ENCODE measurements at places on chromosomes 6 and 20.

GRCh38 chr6:98835149-98836024, 1.0 kb downstream of the POU3F2 start:
- no peak for DNase-seq

- DNase-seq, result no peak
These were observed 91.9 kb downstream of the MKKS start for GRCh38 chr20:10342152-10342551.

- no peak for DNase-seq
These were observed 9.5 kb downstream of the MTCH1 start for GRCh38 chr6:36976509-36976908.

GRCh38 chr6:119848696-119849095, 499.1 kb upstream of the MAN1A1 start:
- no peak for DNase-seq

GRCh38 chr20:52193886-52194545, 2.4 kb upstream of the ZFP64 start:
- no peak for DNase-seq

DNA sequence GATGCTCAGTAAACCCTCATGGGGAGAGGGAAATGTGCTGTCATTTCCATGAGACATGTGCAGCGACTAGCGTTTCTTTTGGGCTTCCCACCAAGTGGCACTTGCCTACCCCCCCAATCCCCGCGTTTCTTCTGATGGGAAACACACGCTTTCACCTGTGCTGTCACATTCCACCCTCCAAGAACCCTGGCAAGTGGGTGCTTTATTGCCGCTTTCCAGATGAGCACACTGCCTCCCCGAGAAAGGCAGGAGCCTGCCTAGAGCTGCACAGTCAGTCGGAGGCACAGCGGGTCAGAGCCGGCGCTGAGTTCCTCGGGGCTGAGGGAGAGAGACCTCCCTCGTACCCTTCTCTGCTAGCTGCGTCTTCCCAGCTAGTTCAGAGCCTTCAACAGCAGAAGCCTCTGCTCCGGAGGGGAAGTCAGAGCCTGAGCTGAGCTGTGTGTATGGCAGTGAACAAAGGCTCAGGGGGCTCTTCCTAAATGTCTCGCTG, 12.3 kb upstream of the CCDC167 start:
- DNase-seq, result no peak

- no peak for DNase-seq
These were observed 52.1 kb upstream of the SNX9 start for GRCh38 chr6:157770946-157771345.

GRCh38 chr6:31530659-31531058, 1.9 kb downstream of the MCCD1 start:
- no peak for DNase-seq

GRCh38 chr6:22826961-22827360, 257.6 kb downstream of the HDGFL1 start:
- DNase-seq, result no peak

- no peak for DNase-seq
These were observed 251.5 kb downstream of the TFAP2A start for GRCh38 chr6:10163203-10163962.

DNA sequence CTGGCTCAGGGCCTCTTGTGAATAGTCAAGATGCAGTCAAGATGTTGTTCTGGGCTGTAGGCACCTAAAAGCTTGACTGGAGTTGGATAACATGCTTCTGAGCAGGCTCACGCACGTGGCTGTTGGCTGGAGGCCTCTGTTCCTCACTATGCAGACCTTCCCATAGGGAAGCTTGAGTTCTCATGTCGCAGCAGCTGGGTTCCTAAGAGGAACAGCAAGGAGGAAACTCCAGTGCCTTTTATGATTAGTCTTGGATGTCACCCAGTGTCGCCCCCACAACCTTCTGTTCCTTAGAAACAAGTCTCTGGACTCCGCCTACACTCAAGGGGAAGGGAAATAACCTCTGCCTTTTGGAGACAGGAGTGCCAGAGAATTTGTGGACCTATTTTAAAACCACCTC, 210.7 kb downstream of the BCAS1 start:
- no peak for DNase-seq

DNA sequence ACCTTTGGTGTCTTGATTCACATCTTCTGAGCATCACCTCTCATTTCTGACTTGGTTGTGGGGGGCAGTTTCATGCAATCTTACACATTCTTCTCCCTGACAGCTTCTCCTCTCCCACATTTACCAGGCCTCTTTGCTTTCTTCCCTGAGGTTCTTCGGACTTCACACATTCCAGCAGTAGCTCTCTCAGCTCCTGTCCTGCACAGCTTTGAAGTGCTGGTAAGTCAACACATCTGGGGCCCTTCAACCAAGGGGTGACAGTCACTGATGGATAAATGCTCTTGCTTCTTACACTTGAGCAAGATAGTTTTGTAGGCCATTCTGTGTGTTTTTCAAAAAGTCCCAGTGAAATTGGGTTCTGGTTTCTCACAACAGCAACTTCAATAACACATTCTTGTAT, 2.5 kb upstream of the SLC35B3 start:
- no peak for DNase-seq

- DNase-seq, result no peak
These were observed 192.3 kb downstream of the UTRN start for GRCh38 chr6:144477396-144477795.

GRCh38 chr6:69668916-69669315, 127.9 kb downstream of the LMBRD1 start:
- DNase-seq, result no peak

- no peak for DNase-seq
These were observed 179.3 kb upstream of the HDDC2 start for GRCh38 chr6:125481056-125481455.

DNA sequence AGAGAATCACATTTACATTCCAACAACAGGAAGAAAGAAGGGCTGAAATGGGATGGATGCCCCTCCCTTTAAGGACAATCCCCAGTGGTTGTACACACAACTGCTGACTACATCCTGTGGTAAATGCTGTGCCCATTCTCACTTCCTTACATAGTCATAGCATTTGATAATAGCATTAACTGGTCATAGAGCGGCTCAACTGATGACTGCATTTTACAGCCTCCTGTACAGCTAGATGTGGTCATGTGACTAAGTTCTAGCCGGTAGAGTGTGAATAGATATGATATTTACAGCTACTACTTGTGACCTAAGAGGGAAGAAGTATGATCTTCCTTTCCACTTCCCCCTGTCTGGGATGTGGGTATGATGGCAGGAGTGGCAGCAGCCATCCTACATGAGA, 24.7 kb downstream of the KCNK17 start:
- DNase-seq, result no peak

DNA sequence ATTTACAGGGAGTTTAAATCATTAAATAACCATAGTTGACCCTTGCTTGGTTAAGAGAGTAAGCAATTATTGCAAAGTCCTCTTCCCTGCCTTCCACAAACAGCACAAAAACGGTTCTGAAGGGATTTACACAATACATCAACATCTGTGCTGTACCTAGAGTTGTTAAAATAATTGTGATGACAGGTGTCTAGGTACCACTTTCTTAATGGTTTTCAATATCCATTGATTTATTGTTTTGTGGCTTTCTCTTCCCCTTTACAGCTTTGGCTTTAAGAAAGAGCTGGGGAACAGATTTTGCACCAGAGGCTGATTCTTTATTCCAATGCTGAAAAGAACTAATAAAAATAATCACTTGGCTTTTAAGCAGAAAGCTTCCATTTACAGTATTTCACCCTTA, 598 bp upstream of the SOX4 start:
- no peak for DNase-seq

GRCh38 chr20:53706008-53706465, 112.4 kb upstream of the ZNF217 start:
- DNase-seq, result no peak

DNA sequence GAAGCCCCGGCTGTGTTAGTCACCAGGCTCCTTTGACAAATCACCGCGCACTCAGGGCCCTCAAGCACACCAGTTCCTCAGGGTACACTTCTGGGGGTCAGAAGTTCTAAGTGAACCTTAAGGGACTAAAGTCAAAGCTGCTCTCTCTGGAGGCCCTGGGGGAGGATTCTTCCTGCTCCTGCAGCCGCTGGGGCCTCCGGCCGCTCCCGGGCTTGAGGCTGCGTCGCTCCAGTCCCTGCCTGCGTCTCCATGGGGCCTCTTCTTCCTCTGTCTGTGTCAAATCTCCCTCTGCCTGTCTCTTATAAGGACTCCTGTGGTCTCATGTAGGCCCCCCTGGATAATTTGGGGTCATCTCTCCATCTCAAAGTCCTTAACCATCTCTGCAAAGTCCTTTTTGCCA, 18.1 kb upstream of the GATA5 start:
- DNase-seq, result no peak

- no peak for DNase-seq
These were observed 29.5 kb upstream of the ZNF217 start for GRCh38 chr20:53623134-53623453.

GRCh38 chr20:50229156-50229607, 38.6 kb downstream of the CEBPB start:
- DNase-seq, result no peak

GRCh38 chr6:68728159-68728979, 93.3 kb downstream of the ADGRB3 start:
- no peak for DNase-seq

DNA sequence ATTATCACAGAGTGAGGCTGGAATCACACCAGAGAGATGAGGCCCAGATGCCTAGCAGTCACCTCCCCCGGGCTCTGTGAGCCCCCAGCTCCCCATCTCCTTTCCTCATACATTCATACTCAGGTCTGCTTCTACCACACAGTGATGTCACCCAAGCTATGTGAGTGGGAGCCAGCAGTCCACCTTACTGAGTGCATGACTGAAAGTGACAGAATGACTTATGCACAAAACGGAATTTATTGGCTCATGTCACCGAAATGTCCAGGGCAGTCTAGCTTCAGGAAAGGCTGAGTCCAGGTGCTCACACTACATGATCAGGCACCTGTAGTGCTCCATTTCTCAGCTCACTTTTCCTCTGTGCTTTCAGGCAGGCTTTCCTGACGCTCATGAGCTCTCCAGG, 36.7 kb upstream of the CCN6 start:
- no peak for DNase-seq

DNA sequence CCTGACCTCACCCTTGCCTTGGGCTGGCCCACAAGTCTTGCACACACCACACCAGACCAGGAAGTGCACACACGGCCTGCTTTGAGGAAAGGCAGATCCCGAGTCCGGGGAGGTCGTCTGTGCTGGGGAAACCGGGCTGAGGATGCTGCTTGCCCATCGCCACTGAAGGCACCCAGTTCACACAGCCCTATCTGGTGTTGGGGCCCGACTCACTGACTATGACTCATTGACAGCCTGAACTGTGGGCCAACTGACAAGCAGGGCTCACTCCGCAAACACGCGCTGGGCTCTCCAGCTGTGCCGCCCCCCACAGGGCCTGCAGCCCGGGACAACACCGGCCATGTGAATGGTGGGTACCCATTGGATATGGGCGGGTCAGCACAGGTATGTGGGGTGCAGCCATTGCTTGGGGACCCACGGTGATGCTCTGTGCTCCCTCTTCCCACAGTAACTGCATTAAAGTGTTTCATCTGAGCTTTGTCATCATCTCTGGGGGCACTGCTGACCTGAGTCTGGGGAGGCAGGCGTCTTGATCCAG, 1.6 kb downstream of the SAMD10 start:
- no peak for DNase-seq

DNA sequence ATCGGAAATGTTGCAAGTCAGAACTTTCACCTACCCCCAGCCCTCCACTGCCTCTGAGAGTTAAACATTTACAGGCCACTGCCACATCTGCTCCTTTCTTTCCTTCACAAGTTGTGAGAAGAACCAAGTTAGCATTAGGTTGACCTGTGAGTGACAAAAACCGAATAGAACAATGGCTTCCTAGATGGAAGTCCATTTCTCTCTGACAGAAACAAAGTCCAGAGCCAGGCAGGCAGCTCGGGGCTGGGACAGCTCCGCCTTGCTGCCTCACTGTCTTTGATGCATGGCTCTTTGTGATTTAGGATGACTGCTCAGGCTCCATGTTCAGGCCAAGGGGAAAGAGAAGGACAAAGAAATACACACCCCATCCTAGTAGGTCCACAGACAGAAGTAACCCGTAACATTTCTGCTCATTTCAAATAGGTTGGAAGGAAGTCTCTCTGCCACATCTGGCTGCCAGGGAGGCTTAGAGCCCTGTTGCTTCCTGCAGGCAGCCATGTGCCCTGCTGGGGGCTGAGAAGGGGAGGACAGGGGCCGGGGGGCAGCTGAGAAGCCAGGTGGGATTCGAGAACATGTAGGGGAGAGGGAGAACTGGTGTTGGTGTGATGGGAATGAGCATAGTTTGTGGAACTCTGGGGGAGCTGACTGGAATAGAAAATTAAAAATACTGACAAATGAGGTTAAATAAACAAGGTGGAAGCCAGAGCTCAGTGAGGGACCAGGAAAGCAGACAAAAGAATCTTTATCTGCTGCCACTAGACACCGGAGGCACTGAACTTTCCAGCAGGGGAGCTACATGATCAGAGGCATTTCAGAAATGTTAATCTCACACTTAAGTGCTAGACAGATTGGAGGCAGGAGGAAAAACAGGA, 19.5 kb upstream of the IER3 start:
- no peak for DNase-seq

- peak; percentile 93 for DNase-seq
These were observed 53.9 kb upstream of the HFE start for GRCh38 chr6:26033085-26033940.

DNA sequence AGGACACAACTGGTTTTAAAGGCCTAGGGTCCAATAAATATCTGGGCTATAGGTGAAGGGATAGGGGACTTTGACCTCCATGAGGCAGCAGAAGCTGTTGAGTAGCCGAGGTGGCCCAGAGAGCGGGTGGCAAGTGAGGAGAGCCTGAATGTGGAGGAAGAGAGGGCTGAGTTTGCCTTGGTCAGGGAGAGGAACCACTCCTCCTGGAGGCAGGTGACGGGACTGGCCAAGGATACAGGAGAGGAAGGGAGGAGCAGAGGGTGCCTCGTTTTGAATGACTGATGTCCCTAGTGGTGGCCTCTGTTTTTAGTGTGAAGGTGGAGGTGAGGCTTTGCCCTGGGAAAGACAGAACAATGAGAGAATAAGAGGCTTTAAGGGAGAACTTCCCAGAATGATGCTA, 19.1 kb upstream of the AAR2 start:
- DNase-seq, result no peak

- peak; percentile 35 for DNase-seq
These were observed 35.3 kb downstream of the METTL24 start for GRCh38 chr6:110322874-110323242.

DNA sequence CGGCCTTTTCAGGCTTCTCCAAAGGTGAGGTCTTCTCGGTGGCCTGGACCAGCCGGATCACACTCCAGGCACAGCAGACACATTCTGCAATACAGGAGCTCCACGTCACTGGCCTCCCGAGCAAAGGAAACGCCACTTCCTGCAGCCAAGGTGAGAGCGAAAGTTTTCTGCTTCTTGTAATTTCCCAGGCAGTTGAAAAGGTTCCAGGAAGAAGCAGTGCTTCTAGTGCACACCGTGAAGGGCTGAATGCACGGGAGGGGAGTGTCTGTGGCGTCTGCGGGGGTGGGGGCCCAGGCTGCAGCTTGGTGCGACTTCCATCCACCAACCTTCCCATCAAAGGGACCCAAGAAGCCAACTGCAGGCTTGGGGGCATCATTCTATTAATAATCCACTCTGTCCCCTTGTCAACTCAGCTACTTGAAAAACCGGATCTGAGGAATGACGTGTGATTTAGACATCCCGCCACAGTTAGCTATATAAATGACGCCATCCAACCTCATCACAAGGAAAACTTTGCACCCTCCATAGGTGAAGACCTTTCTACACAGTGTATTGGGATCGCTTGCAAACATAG, 61.1 kb downstream of the NFATC2 start:
- DNase-seq, result no peak
